NCI-H1694 treated with DMSO at 0.1 percent for 48 hours (cell line): ENCODE measurements at places on chromosomes 13 and 19.
A peak's percentile ranks its signal among the peaks of the same experiment; 100 is the strongest.

- no peak for DNase-seq
Measured at GRCh38 chr13:114078461-114079451, 53.7 kb downstream of the RASA3 start.

GRCh38 chr19:55432241-55432959 lies 10.7 kb downstream of the SHISA7 start:
- no peak for DNase-seq

DNA sequence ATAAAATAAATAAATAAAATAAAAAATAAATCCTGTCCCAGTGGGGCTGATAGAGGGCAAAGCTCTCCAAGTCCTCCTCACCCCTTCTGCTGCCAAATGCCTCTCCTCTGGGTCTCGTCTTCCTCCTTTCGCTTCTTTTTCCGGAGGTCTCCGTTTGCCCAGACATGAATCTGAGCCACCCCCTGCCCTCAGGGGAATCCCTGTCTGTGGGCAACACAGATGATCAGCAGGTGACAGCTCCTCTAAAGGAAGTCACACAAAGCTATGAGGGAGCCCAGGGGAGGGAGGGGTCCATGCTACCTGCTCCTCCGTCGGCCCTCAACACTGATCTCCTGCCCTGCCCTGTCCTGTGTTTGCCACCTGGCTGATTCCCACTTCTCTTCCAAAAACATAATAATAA lies 479 bp downstream of the TMEM150B start:
- DNase-seq, result no peak

DNA sequence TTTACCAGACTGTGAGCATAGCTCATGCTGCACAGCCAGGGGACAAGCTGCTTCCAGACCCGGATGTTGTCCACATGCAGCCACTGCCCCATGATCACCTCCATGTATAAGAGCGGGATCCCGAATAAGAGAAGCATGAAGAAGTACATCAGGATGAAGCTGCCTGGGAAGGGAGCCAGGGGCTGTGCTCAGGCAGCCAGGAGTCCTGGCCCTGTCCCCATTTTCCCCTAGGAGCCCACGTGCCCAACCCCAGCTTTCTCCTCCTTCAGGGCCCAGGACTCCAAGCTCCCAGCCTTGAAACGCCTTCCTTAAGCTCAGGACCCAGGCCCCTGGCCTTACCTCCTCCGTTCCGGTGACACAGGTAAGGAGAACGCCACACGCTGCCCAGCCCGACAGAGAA lies 69.3 kb downstream of the SLC6A16 start:
- DNase-seq, result no peak

- no peak for DNase-seq
Measured at GRCh38 chr13:18992791-18993190, 188.8 kb downstream of the TUBA3C start.

GRCh38 chr19:53285087-53285486 lies 17.6 kb upstream of the VN1R4 start:
- no peak for DNase-seq

DNA sequence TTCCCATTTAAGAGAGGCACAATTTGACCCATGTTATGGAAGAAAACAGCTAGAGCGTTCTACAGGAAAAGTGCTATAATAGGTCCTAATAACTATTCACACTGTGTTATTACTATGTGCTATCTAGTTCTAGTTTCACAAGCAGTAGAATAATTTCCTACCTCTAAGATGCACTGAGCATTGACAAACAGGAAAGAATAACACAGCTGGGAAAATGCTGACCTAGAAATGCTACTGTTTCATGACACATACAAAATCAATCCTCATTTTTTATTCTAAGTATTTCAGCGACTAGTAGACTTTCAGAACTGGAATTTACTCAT lies 259.5 kb downstream of the ITGBL1 start:
- no peak for DNase-seq

DNA sequence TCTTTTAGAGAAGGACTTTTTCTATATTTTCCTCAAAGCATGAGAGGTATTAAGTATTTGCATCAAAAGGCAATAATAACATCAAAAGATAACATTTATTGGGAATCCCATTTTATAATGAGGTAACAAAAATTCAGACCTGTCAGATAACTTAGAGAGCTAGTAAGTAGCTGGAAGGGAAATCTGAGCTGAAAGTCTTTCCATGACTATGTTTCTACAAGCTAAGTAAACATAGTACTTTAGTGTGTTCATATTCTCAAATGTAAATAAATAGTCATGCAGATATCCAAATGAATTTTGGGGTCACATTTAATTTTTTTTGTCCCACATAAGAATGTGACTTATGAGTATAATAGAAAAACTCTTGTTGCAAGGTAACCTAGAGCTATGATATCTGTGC lies 87.3 kb upstream of the FBXL3 start:
- no peak for DNase-seq

- peak; percentile 18 for DNase-seq
Measured at GRCh38 chr19:19595171-19595701, 23.3 kb downstream of the PBX4 start.

GRCh38 chr13:53014495-53015443 lies 13.8 kb upstream of the OLFM4 start:
- DNase-seq, result no peak

DNA sequence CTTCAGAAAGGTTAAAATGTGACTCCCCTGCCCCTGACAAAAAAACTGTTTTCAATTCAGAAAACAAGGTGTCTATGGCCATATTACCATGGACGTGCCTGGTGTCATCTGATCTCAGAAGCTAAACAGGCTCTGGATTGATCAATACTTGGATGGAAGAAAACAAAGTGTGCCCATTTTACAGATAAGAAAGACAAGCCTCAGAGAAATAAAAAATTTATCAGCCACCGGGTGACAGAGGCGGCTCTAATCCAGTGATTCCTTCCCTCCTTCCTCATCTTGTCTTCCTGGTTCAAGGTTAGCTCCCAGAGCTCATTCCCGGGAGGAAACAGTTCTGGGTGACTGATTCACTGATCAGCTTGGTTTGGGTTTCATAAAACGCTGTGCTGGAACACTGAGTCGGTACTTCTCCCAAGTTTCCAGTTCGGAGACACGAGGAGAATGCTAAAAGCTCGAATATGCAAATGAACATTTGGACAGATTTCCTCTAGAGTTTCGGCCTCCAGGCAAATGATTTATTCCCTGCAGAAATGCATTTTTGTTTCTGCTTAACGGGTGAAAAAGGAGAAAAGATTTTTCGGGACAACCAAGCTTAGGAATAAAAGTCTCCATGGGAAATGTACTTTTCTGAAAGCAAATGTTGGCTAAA lies 211.2 kb downstream of the UQCRFS1 start:
- DNase-seq, result no peak

- no peak for DNase-seq
Measured at GRCh38 chr19:7214324-7215089, 79.7 kb downstream of the INSR start.

- DNase-seq, result no peak
Measured at GRCh38 chr19:51710163-51710562, 13.6 kb downstream of the HAS1 start.

GRCh38 chr13:35744144-35744543 lies 267.7 kb upstream of the MAB21L1 start:
- DNase-seq, result no peak

DNA sequence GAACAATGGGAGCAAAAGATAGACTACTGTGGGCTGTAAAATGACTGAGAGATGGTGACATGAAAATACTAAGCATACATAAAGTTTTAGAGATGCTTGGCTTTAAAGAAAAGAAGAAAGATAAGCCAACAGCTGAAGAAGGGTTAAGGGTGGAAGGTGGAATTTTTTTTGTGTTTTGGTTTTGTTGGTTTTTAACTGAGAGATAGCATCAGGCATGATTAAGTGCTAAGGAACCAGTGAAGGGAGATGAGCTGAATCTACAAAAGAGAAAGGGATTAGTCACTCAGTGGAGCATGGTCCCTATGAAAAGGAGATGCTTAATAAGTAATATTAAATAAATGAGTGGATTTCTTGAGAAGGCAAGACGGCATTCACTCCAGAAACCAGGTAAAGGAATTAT lies 12.5 kb upstream of the TBC1D4 start:
- no peak for DNase-seq

GRCh38 chr13:111404746-111405145 lies 84.3 kb downstream of the TEX29 start:
- DNase-seq, result no peak

- no peak for DNase-seq
Measured at GRCh38 chr19:41637484-41637883, 10.6 kb upstream of the CEACAM4 start.

DNA sequence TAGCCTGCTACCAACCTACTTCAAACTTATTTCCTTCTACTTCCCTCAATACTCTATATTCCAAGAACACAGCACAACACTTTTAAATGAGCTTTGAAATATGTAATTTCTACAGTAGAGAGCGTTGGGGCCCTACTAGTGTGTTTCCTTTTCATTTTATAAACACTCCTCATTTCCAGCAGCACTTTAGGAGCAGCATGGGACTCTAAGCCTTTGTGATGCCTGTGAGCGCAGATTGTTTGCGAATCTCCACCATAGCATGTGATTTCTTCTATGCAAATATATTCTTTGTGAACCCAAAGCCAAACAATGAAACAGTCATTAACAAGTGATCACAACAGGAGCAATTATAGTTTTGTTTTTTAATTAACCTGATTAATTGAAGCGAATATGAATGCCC lies 3.6 kb downstream of the SOHLH2 start:
- DNase-seq, result no peak

DNA sequence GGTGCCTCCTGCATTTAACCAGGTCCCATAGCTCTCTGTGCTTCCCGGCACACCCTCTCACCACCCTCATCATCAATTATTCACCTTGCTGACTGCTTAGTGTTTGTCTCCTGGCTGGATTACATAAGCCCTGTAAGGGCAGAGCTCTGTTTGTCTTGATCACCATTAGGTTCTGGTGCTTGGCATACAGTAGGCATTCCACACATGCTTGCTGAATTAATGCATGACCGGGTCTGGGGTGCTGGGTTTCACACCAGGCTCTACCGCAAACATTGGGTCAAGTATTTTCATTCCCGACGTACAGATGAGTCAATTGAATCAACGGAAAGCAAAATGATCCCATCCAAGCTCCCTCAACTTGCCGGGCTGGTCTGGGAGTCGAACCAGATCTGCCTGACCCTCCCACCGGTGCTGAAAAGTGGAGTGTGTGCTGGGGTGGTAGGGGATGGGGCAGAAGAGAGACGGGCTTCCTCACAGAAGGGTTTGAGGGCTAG lies 28.5 kb downstream of the VAV1 start:
- no peak for DNase-seq

GRCh38 chr13:52010890-52011631 lies at the start of gene ATP7B:
Gene ATP7B (minus strand): TSS chr13:52011450. CDS start chr13:52011337, 113 bp downstream.
- no peak for DNase-seq

DNA sequence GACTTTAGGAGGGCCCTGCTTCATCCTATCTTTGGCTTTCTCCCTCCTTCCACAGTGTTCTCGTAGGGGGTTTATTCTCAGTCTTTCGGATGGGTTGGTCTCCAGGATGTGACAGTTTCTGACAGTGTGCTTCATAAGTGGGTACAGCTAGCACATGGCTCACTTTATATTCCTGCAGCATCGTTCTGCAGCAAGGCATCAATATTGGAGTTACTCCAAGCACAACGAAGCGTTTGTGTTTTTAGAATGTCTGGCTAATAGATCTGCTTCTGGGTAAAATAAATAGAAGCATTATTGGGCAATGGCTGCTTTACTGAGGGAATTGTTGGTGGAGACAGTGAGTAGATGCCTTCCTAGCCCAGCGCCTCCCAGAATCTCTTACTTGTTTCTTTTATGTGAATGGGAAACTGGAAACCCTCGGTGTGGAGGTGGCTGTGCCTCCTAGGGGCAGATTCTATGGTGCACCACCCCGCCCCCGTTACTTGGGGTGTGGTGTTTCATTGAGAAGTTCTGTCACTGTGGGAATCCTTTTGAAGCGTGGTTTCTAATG lies 2.0 kb downstream of the FARP1 start:
- no peak for DNase-seq

GRCh38 chr19:12933287-12934072 lies at the start of gene FARSA:
Gene FARSA (minus strand): TSS chr19:12933711. CDS start chr19:12933696, 15 bp downstream.
- peak; percentile 84 for DNase-seq

- no peak for DNase-seq
Measured at GRCh38 chr19:5624018-5624663, 1.3 kb downstream of the SAFB start.

DNA sequence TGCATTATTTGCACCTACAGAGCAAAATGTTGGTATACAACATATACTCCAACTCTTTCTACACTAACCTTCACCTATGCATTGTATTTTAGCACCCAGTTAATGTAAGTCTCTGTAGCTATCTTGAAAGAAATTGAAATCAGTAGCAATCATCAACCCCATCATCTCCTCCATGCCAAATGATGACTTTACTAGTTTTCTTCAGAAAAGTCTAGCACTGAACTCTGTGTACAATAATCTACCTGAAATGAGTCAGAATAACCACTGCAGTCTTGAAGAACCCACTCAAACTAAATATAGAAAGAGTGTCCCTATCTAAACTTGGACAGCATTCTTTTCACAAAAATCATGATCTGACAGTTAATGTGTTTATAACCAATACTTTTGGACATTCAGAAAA lies 9.8 kb downstream of the IRS2 start:
- no peak for DNase-seq

DNA sequence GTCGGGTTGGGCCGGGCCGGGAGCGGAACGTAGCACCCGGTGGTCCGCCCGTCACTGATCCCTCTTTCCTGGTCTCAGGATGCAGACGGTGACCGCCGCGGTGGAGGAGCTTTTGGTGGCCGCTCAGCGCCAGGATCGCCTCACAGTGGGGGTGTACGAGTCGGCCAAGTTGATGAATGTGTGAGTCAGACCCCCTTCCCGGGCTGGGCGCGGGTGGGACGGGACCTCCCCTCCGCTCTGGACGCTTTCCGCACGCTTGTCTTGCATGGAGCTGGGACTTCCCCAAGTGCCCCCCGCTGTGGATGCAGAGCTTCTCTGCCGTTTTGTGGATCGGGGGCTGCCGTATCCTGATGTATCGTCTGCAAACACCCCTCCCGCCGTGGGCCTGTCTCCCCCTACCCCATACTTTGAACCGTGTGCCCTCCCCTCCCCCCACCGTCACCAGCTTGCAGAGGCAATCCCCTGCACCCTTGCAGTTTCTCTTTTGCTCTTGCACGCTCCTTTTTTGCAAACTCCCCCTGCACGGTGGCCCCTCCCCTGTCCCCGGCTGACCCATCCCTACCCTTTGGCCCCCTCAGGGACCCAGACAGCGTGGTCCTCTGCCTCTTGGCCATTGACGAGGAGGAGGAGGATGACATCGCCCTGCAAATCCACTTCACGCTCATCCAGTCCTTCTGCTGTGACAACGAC lies 669 bp downstream of the GADD45B start:
- DNase-seq, result no peak

- DNase-seq, result peak; percentile 32
Measured at GRCh38 chr19:47523473-47523872, 8.6 kb upstream of the NAPA start.

DNA sequence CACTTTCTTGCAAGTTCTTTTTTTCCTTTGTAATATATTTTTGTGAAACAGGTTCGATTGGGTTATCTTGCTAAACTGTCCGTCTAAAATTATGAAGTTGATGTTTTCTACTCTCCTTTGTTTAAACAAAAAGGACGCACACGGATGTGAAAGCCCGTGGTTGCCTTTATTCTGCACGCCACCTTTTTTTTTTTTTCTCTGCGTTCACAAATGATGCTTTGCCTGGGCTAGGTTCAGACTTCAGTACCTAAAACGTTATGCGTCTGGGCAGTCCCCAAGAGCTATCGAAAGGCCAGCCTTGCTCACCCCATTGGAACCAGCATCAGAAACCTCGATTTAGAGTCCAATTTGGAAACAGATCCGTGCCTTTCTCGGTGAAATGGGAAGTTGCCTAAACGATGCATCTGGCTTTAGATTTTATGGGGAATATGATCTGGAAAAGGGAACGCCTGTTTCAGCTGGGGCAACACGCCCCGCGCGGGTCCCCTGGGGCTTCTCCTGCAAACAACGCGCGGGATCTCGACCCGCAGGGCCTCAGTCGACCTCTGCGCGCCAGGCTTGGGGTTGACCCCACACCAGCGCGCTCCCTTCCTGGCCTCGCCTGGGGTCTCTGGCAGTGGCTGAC lies 113.9 kb downstream of the KCNRG start:
- no peak for DNase-seq
